ENCODE measurements at places on chromosomes 4 and X.

DNA sequence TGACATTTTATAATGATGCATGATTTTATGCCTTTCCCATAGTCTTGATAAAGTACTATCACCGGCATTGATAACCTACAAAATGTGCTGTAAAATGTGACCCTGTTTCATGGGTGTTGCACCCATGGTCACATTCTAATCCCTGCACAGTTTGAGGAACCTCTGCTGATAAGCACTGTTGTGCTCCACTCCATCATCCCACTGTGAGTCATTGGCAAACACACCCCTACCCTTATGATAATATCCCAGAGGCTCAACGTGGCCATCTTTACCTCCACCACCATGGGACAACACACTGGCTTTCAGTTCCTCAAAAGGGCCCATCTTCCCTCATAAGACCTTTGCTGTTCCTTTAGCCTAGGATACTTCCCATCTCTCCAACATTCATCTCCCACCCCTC is 32.0 kb upstream of the SGMS2 start:
- no peak for DNase-seq

GRCh38 chr4:37748485-37748884 is 62.3 kb upstream of the RELL1 start:
- DNase-seq = no peak

DNA sequence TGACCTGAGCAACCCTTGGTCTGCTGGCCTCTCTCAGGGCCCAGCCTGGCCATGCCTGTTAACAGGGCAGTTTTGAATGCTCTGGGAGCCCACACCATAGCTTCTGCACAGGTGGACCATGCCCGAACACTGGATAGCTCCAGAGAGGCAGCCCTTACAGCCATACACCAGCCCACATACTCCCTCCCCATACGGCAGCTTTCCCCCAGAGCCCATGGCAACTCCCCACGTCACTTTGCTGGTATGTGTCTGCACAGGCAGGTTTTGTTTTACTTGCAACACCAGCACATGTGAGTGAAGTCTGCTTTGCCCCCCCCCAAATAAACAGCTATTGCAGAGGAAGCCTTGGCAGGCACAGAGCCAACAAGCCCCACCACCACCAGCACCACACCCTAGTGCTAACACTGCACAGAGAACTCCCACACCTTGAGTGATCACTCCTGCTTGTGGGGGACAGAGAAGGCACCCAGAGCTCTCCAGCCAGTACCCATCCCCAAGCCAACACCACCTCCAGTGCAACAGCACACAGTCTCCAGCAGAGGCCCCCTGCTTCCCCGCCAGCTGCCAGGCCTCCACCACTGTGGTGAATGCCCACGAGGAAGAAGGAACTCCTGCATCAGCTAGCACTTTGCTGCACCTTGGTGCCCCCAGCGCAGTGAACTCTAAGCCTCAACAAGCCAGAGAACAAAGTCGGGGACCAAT is 87.3 kb downstream of the STPG2 start:
- DNase-seq = no peak

DNA sequence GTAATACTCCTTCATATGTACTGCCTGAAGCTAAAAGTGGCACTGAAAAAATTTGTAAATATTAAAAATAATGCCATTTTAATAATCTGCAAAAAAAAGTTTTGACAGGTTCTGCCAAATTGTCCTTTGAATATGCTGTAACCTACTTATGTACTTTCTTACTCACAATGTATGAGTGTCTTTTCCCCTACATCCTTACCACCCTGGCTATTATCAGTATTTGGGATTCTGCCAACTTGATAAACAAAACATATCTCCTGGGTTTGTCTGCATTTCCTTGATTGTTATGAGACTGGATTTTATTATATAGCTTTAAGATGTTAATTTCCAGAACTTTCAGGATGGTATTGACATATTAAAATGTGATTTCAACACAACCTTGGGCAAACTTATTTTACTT is 187.9 kb downstream of the CHM start:
- no peak for DNase-seq

DNA sequence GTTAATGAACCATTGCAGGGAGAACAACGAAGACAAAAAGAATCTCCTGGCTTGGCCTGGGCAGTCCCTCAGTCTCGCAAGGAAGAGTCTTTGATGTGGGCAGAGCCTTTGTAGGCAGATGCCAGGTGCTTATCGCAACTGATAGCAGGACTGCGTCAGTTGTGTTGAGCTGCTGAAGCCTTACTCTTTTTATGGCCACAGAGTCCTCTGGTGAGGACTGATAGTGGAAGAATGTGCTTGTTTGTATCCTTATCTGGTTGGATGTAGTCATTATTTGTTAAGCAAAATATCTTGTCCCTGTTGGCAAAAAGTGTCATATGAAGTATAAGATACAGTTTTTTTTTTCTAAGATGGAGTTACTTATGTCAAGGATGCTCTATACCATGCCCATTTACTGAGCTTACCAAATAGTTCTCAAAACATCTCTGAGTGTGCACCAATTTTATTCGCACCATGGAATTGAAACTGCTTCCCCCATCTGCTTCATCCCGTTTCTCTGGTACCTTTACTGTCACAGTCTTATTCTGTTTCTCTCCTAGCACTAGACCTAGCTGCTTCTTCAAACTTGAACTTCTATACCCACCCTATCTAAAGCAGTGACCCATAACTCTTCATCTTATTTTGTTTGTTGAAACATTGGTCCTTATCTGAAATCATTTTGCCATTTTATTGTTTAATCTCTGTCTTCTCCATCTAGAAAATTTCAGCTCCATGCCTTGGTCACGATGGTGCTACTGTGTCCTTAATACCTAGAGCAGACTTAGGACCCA is 47.0 kb upstream of the SPRY1 start:
- no peak for DNase-seq

- DNase-seq = no peak
Observed at GRCh38 chr4:95023110-95023509, 265.4 kb downstream of the BMPR1B start.

- peak; percentile 27 for DNase-seq
Observed at GRCh38 chrX:51148848-51149247, 183.8 kb upstream of the NUDT10 start.

- DNase-seq = no peak
Observed at GRCh38 chrX:134806707-134807038, 148.4 kb upstream of the PLAC1 start.

DNA sequence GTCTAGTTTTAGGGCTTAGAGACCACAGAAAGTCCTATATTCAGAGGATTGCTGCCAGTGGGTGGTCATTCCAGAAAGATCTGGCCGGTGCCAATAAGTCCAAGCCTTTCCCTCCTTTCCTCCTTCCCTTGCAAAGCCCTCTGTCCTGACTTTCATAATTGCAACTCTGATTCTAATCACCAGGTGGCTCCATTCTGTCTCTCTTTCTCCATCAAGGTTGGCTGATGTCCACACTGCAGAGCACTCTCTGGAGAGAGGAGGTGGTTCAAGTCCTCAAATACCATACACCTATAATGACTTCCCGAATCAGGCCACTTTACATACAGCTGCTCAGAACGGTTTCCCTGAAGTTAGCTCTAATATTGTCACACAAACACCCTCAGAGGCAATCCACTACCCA is 22.4 kb upstream of the ARMCX4 start:
- no peak for DNase-seq

GRCh38 chr4:184439856-184440594 is 34.3 kb downstream of the IRF2 start:
- peak; percentile 63 for DNase-seq

- DNase-seq = no peak
Observed at GRCh38 chrX:105647749-105648148, 174.6 kb upstream of the NRK start.

DNA sequence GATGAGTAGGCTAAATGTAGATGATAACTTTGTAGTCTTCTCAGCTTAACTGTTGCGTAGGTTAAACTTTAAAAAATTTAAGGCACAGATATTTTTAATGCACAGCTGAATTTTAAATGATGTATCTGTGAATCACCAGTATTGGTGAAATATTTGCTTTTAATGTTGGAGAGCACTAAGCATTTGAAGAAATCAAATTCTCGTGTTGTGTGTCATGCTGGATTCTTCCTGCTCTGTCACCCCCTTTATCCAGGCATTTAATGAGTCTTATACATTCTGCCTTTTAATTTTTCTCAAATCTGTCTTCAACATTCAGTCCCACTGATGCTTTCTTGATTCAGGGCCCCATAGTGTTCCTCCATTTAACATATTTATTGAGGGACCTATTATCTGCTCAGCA is 76.7 kb downstream of the SLC4A4 start:
- DNase-seq = no peak

Measured in right hindlimb (tissue), 1 donor.